AG08396 (cell line): ENCODE measurements at places on chromosomes 7 and 10.

- no peak for DNase-seq
Observed at GRCh38 chr7:96720843-96721242, 11.2 kb upstream of the SEM1 start.

DNA sequence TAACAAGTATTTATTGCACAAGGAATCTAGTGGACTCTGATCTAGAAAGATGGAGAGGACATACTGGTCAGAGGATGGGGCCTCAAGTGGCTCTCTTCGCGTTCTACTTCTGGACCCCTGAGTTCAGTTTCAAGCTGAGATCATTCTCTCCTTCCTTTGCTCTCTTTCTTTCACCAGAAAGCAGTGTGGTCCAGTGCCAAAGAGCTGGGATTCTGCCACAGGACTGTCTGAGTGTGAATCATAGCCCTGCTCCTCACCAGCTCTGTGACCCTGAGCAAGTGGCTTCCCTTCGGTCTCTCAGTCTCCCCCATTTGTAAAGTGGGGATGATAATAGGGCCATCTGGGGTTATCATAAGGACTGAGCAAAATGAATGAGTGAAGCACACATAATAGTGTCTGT is 715.2 kb downstream of the SUGCT start:
- DNase-seq: peak; percentile 7

GRCh38 chr10:95834406-95834805 is 73.4 kb upstream of the CC2D2B start:
- DNase-seq: no peak

DNA sequence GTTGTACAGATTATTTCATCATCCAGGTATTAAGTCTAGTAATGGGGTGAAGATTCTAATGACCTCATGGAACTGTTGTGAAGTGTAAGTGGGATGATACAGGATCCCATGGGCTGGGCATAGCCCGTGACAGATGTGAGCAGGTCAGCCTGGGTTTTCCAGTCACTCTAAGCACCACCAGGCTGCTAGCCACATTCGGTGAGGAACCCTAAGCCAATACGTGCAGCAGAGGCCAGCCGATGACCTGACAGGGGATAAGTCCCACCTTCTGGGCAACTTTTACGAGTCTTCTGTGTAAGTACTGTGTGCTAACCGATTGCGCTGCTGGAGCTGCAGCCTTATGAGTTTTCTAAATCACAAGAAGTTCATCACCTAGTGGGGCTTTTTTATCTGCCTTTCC is 7.3 kb downstream of the ZNF503 start:
- DNase-seq: no peak

DNA sequence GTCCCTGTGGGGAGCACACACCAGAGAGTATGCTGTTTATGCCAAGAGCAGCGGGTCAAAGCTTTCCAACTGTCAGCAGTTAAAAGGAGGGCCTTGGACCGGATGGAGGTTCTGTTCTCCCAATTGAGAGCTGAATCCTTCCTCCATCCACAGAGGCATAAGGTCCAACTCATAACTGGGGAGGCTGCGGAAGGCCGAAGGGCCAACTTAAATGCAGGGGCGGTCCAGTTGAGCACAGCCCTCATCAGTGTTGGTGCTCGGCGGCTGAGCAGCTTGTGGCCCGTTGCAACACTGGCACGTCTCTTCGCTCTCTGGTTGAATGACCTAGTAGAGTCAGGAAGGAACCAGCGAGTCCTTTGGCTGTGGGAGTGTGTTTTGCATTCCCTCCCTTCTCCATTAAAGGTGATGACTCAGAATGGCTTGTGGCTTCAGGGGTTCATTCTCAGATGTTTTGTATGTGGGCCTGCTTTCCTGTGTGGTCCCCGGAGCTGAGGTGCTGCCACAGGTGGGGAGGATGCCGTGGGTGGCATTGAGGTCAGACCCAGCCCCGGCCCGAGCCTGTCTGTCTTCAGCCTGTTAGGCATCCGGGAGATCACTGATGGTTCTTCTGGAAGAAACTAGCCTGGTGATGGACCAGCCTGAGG is 44.8 kb upstream of the DMBT1 start:
- DNase-seq: no peak

DNA sequence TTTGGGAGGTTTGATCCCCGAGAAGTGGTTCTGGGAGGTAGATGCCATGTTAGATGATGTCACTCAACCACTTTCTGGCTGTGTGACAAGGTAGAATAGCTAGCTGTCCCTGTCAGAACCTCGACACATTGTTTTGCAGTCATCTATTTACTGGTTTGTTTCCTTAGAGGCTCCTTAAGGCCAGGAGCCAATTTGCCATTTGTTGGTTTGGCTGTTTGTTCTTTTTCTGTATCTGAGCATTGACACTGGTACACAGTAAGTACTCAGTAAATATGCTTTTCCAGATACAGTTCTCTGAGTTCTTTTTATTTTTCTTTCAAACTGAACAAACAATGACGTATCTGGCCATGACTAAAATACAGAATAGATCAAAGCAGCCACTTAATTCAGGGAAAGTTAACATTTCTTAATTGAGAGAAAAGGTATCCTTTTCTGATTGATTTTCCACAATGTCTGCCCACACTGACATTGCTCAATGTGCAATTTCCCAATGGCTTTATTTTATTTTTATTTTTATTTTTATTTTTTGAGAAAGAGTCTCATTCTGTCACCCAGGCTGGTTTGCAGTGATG is 121.6 kb downstream of the SPAG6 start:
- no peak for DNase-seq

GRCh38 chr10:101291331-101292193 is 62.3 kb upstream of the LBX1 start:
- DNase-seq: peak; percentile 82
